Left colon (tissue), 2 donors: ENCODE measurements at places on chromosomes 2 and 18. TPM values are rescaled to one million over a fixed set of nuclear protein-coding genes. Genes with fewer than 3 reads are reported as not detected.

DNA sequence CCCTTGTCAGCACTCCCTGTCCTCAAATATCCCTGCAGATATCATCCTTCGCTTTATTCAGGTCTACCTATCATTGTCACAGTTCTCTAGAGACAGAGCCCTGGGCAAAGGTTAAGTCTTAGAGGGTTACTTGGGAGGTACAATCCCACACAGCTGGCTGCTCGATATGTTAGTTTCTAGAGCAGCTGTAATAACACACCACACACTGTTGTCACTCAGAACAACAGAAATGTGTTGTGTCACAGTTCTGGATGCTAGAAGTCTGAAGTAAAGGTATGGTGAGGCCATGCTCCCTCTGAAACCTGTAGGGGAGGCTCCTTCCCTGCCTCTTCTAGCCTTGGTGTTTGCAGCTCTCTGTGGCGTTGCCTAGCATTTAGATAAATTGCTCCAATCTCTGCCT, 9.9 kb upstream of the RAPGEF4 start:
- DNase-seq: no peak

Gene LYPD6B
- total RNA-seq: 1.7 TPM

DNA sequence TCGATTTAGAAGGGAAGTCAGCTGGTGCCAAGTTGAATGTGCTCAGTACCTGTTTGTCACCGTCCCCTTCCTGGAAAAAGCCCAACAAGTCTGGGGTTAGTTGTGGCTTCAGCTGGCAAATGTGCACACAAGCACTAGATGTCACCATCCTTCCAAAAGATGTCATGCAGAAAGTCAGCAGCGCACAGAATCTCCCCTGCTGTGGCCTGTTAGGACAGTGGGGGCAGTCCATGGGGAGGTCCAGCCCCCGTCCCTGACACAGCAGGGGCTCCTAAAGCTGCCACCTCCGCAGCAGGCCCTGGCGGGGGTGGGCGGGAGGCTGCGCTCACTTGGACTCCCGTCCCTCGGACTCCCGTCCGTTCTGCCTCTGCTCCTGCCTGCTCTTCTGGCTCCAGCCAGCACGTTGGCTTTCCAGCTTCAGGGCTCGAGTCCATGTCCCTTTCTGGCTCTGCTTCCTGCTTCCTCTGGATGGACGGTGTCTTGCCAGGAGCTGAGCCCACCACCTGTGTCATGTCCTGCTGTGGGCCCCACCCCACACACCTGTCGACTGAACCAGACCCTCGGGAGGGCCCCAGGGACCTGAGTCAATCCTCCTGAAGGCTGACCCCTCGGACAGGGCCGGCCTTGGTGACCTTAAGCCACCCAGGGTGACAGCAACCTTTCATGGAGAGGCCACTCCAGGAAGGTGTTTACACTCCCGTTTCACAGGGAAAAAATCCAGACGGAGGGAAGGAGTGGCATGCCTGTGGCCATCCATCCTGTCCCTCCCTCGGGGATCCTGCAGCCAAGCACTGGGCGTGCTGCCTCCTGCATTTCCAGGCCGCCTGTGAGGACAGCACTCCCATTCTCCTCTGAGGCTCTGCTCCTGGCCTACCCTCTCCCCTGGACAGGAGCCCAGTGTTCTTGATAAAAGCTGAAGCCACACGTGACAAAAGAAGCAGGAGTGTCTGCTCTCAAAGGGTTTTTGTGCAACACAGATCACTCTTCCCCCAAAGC, 8.5 kb downstream of the RAB17 start:
- DNase-seq: no peak

DNA sequence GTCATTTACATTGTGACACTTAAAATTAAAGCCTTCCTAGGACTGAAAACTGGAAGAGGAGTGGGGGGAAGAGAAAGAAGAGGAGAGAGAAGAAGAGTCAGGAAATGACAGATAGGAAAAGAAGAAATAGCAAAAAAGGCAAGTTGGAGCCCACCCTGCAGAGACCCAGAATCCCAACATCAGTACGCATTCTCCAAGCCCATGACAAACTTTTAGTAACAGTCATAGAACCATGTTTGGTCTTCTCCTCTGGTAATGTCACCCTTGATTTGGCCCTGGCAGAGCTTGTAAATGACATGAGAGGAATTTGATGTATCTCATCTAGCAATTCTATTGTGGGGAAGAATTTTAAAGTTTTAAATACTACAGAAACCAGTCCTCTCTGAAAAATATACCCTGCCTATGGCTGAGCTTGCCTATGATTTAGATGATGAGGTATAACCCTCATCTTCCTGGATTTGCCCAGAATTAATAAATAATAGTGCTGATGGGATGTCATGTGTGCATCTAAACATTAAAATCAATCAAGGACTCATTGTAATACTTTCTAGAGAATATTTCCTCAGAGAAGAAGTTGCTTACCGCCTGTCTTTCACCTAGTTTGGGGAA, 40.2 kb downstream of the APOB start:
- no peak for DNase-seq

- DNase-seq: no peak
Observed at GRCh38 chr2:105368759-105369408, 30.0 kb downstream of the FHL2 start.

DNA sequence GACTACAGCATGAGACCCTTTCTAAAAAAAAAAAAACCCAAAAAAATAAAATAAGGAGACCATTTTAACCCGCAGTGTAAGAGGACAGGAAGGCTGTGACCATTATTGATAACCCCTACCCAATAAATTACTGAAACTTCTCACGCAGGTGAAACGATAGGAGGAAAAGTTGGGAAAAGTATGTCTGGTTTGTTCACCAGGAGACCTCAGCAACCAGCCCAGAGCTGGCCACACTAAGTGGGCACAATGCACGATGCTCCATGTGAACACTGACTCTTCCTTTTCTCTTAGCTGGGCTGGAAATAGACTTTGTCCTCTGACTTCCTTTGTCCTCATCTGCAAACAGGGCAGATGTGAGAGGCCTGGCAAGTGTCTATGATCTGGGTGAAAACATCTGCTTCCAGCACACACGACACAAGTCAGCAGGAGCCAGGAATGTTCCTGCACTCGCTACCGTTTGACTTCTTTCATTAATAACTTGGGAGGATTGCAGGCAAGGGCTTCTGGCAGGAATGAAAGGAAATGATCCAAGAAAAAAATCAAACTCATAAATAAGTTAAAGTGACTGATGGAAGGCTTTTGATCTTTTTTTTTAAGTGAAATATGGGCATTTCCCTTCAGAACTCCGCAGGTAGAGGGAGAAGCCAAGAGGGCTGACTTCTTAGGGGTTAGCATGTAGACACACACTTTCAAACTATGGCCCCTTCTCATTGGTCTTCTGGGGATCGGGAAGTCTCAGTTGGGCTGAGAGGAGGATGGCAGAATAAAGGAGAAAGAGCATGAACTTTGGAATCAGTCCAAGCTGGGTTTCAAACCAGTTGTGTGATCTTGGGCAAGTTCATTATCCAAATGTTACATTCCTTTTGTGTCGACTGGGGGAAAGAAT, 137.4 kb upstream of the MYCN start:
- DNase-seq: no peak

GRCh38 chr2:195656161-195656858, 716 bp upstream of the SLC39A10 start:
- no peak for DNase-seq

- DNase-seq: no peak
Observed at GRCh38 chr2:231720292-231720986, 12.1 kb downstream of the PTMA start.

DNA sequence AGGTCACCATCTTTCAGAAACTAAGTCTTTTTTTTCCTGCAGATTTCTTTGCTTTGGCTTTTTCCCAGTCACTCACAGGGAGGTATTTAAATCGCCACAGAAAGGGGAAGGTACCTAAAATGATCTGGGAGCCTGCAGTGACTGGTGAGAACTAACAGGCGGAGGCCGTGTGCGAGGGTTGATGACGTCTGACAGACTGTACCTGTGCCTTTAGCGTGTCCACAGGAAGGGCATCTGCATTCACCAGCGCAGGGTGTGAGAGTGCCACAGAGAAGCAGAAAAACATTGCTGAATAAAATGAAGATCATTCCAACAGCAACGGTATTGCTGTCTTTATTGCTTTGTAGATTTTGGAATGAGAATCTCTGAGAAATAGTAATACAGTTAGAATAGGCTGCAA, 5.7 kb downstream of the CTDP1 start:
- DNase-seq: no peak

Gene MRO
- 0.25 TPM for total RNA-seq

DNA sequence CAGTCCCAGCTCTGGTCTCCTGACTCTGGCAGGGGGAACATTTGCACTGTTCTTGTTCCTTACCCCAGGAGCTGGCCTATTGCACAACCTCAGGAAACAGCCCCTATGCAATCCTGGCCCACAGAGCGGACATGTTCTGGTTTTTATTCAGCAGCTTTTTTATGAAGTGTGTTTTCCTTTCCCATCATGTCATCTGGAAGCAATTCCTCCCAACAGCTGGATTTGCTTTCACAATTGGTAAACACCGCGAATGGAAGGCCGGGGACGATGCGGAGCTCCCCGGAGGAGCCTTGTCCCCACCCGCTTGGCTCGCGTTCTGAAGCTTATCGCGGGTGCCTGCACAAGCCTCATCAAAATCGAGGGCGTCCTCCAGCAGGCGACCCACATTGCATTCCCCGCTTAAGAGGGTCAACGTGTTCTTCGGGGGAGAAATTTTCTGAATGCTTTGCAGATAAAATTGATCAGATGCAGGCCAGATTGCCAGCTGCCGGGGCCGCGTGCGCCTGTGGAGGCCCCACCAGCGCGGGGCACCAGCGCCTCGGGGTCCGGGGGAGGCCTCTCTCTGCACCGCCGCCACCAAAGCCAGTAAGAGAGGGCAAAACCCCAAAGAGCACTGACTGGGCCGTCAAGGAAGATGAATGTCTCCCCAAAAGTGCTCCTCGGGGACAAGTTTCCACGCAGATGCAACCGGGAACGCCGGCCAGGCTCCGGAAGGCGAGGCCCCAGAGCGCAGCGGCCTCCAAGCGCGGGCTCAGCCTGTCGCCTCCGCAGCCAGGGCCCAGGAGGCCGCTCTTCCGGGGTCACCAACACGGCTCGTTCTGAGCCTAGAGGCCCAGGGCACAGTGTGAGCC, 60.3 kb upstream of the SP3 start:
- peak; percentile 76 for DNase-seq
